Endodermal cell (in vitro differentiated cells): ENCODE measurements at places on chromosomes 7 and 10. TPM values are rescaled to one million over a fixed set of nuclear protein-coding genes. Genes with fewer than 3 reads are reported as not detected.

Gene NPC1L1
- 2.7 to 3.1 TPM (median 2.9 TPM) in 3 replicates for total RNA-seq

Gene ITPRID1
- total RNA-seq, result 3.8 to 5.6 TPM (median 4.6 TPM) in 3 replicates

Gene NME8
- 3.3 to 9.2 TPM (median 7.9 TPM) in 3 replicates for total RNA-seq

Gene PAPOLB
- 0.90 and 1.8 TPM in 2 replicates for total RNA-seq

DNA sequence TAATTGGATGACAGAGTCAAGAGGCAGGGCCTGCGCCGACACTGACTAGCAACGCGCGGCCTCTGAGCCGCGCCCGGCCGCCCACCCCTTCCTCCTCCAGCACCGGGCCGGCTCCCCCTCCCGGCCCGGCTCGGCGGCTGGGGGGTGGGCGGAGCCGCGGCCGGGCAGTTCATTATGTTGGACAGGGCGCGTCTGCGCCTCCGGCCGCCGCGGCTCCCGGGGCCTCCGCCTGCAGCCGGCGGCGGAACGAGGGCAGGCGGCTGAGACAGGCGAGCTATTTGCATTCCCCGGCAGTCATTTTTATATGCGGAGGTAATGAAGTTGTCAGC, 106.7 kb downstream of the SNX10 start:
- DNase-seq, result peak; percentile 82

DNA sequence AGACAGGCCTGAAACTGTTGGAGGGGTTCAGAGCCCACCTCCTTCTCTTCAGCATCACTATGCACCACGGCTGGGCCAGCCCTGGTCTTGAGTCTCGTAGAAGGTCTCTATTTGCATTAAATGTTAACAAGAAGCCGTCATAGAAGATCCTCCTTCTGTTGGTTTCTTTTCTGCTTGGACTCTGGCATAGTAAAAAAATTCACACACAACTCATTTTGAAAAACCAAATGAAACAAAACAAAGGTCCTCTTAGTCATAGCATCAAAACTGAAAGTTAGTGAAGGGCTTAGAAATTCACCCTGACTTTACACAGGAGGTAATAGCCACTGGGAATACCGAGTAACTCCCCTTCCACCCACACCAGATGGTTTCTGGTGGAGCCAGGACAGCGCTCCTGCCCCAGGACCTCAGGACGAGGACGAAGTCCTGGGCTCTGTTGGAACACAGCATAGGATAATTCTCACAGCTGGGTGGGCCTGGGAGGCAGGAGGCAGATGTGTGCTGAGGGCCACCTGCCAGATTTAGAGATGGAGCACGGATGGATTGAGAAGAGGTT, 248.4 kb upstream of the KLF6 start:
- no peak for DNase-seq

DNA sequence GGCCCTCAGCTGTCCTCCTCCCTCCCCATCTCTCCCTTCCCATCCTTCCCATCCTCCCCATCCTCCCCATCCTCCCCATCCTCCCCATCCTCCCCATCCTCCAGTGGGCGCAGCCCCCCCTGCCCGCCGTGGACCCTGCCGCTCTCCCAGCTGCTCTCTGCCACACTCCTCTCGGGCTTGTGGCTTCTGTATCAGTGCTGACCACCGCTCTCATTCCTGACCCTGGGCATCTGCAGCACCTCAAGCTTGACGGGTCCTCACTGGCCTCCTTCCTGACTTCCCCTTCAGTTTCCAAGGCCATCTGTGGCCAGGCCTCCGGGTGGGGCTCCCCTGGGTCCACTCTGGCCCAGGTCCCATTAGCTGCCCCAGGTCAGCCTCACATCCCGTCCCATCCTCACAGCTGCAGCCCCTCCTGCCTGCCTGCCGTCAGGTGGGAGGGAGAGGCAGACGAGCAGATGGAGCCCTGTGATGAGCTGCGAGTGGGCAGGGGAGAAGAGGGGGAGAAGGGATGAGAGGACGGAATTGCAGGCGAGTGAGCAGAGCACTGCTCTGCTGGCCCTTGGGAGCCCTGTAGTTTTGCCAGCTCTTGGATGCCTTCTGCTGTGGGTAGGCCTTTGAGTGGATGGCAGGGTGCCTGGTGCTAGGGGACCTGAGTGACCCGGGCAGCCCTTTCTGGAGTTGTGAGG, 35.7 kb downstream of the LHPP start:
- DNase-seq, result no peak

GRCh38 chr10:18984531-18984930, 64.1 kb upstream of the MALRD1 start:
- DNase-seq, result no peak

DNA sequence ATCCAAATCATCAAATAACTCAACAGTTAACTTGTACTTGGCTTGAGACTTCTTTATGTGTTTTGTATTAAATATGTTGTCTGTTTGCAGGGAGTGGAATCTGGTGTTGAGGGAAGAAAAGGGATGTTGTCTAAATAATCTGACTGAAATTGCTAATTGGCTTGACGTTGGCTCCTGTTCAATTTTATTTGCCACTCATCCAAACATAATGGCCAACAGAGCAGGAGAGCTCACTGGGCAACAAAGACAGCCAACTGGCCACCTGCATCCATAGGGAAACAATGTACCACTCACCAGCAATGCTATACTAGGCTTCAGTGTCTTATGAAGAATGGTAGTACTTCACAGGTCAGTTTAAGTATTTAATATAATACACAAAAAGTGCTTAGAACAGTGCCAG, 80.5 kb downstream of the FAM13C start:
- no peak for DNase-seq

DNA sequence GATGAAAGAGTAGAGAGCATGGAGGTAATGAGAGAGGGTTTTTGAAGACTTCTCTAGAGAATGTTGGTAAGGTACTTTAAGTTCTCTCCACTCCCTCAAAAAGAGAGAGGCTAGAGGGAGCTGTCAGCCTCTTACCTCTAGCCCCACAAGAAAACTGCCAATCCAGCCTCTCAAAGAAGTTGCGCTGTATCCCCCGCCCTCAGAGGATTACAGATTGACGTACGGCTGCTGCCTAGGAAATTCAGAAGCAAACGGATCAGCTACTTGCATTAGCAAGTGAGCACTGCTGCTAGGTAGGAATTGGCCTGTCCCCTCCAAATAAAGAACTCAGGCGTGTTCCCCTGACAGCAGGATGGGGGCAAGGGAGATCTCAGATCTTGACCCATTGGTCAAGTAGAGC, 34.2 kb downstream of the TYW1B start:
- DNase-seq, result no peak

DNA sequence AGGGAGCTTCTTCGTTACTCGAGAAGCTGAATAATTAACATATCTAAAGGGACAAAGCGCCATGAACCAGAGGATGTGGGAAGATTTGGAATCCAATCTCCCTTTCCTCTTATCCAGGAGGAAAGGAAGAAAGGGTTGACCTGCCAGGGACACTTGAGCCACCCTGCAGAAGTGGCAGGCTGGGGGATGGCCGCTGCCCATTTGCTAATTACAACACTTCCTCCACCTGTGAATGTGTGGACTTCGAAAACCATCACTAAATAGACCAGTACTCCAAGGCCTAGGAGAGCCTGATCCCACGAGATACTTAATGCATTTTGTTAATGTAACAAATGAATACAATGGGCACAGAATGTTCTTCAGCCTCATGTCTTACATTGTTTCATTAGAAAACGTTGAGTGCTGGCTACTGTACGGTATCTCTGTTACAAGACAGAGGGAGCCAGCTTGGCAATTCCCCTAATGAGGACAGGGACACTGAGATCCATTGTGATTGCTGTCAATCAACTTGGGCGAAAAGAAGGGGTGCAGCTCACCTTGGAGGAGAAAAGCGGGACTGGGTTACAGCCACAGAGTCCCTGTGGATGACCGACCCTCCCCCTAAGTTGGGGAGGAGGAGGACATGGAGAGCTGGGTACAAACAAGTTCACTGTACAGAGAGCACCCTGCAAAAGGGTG, 59.4 kb downstream of the AOC1 start:
- no peak for DNase-seq

DNA sequence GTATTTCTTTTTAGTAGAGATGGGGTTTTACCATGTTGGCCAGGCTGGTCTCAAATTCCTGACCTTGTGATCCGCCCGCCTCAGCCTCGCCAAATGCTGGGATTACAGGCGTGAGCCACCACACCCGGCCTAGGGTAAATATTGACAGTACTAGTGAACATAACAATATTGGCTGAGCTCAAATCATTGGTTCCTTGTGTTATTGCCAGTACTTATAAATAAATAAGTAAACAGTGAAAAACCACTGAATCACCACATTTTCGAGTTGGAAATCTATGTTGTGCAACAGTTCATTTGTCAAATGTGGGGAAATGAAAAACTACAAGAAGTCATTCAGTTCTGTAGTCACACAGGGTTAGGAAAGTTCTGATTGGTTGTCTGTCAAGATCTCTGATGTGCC, 15.8 kb downstream of the RPP30 start:
- DNase-seq, result no peak

- no peak for DNase-seq
Observed at GRCh38 chr10:43375401-43376020, 4.1 kb downstream of the FXYD4 start.

DNA sequence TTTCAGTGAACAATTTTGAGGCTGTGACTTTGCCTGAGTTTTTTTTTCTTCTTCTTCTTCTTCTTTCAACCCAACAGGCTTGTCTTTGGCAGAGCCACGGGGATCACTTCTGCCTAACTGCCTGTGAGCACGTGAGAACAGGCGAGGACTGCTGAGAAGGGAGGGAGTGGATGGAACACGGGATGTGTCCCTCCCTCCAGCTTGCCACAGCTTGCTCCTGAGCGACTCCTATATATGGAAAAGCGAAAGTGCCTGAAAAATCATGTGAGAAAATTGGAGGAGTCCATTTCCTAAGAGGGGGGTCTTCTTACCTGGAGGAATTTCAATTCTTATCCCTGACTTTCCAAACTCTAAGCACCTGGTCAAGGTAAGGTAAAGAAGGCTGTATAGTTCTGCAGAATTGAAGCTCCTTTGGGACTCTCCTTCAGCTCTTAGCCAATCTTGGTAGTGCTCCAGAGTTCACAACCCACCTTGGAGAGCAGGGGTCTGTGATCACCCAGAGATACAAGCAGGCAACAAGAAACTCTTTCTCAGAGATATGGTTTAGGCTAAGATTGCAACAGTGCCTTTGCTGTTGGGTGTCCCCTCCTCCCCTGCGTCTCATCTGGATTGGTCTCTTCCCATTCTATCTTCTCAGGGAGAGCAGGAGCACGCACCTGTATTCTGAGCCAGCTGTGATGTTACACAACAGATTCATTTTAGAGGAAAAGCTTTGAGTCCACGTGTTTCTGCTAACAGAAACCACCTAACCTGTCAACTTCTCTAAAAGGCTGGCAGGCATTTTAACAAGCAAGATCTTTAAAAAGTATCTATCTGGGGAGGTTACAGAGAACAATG, at the start of gene MAT1A:
TSS of gene MAT1A (minus strand) at position 208 of the 837 bp plus-strand sequence. CDS start 235 bp downstream, outside the sequence.
- peak; percentile 66 for DNase-seq

GRCh38 chr7:122304996-122305421, 459 bp upstream of the FEZF1 start:
- peak; percentile 72 for DNase-seq

DNA sequence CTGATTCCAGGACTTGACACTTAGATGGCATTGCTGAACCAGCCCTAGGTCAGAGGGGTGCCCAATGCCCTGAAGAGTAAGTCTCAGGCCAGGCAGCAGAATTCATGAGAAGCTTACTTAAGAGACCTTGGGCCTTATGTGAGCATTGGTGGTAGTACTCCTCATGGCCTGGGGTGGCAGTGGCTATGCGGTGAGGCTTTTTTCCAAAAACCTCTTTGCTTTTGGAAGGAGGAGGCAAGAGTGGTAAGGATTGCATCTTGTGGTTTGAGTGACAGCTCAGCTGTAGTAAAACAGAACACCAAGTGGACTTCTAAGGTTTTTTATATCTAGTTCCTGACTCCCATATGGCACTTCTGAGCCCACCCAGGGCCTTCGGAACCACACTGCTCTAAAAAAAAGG, 459.0 kb upstream of the STEAP1 start:
- DNase-seq, result peak; percentile 60

DNA sequence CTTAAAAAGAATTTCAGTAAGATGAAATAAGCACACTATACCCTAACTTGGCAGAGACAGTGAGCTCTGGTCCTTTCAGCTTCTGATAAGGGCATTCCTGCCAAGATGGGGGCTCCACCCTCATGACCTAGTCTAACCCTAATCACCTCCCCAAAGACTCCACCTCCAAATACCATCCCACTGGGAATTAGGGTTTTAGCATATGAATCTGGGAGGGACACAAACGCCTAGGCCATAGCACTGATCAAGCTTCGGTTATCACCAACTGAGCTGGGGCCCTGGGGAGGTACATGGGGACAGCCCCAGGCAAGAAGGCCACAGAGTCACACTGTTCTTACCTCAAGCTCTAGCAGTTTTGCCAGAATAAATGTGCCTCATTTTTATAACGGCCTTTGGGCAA, 31.4 kb downstream of the PALS2 start:
- DNase-seq, result peak; percentile 54

DNA sequence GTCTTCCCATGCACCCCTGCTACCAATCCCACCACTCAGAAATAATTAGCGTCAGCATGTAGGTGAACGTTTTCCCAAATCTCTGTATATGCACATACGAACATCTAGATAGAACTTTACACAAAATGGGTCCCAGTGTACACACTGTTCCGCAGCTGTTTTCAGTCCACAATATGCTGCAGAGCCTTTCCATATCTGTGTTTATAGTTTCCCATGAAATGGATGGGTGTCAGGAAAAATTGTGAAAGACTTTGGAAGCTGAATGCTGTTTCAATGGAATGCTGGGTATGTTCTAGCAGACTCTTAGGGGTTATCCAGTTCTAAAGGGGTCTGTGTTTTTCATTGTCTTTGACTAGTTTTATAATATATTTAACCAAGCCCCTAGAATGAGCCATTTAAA, 13.8 kb downstream of the GRK5 start:
- DNase-seq, result no peak

- DNase-seq, result no peak
Observed at GRCh38 chr7:136033413-136034031, 56.4 kb upstream of the MTPN start.

DNA sequence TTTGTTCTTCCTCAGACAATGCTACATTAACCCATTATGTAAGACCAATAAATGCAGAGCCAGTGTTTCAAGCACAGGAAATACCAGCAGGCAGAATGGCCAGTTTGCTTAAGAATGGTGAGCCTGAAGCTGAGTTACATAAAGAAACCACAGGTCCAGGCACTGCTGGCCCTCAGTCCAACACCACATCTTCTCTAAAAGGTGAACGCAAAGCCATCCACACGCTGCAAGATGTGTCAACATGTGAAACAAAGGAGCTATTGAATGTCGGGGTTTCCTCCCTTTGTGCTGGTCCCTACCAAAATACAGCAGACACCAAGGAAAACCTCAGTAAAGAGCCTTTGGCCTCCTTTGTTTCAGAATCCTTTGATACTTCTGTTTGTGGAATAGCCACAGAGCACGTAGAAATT, 63.8 kb downstream of the TASOR2 start:
- no peak for DNase-seq

DNA sequence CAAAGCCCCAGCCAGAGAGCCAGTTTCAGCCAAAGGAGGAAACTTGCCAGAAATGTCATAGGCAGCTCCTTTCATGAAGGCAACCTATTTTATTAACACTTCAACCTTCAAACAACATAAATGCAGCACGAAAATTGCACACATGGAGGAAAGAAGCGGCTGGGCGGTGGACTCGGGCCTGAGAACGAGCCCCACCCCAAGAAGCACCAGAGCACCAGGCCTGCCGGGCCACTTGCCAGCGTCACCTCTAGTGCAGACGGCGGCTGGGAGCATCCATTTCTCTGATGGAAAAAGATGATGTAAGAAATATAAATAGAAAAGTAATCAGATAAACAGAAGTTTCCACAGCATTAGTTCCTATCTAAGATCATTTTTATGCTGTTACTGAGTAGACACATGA, 100.0 kb downstream of the TCERG1L start:
- DNase-seq, result no peak

GRCh38 chr10:30002426-30003266, 56.7 kb downstream of the JCAD start:
- peak; percentile 96 for DNase-seq
